ENCODE measurements at places on chromosomes 4 and X.

- DNase-seq: no peak
Measured at GRCh38 chr4:107721436-107722100, 1.5 kb upstream of the PAPSS1 start.

DNA sequence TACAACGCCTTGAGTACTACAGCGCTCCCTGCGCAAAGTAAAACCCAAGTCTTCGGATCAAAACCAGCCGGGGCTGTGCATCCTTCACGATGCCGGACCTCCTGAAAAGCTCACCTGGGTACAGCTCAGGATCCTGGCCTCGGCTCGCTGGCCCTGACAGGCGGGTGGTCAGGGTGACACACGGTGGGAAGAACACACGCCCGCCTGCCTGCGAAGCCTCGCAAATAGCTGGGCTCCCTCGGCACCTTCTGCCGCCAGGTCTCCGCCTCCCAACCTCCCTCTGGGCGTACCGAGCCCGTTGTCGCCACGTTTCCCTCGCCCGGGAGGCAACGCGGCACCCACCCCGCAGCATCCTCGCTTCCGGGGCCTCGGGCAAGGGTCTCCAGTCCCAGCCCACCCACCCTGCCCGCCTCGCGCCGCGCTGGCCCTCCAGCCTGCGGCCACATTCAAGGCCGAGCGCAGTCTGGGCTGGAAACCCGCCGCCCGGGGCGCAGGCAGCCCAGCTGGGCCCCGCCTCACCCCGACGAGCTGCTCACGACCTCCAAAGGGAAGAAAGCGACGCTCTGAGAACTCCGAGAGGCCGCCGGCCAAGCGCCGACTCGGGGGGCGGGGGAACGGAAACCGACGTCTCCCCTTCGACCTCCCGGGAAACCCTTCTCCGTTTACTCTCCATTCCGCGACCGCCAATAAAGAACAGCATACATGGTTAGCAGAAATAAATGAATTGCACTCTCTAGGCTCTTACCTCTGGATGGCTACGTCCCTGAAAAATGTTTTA is 511 bp downstream of the PPM1K start:
- DNase-seq: no peak

GRCh38 chr4:181140037-181140603 is 1103.1 kb upstream of the TENM3 start:
- DNase-seq: no peak

DNA sequence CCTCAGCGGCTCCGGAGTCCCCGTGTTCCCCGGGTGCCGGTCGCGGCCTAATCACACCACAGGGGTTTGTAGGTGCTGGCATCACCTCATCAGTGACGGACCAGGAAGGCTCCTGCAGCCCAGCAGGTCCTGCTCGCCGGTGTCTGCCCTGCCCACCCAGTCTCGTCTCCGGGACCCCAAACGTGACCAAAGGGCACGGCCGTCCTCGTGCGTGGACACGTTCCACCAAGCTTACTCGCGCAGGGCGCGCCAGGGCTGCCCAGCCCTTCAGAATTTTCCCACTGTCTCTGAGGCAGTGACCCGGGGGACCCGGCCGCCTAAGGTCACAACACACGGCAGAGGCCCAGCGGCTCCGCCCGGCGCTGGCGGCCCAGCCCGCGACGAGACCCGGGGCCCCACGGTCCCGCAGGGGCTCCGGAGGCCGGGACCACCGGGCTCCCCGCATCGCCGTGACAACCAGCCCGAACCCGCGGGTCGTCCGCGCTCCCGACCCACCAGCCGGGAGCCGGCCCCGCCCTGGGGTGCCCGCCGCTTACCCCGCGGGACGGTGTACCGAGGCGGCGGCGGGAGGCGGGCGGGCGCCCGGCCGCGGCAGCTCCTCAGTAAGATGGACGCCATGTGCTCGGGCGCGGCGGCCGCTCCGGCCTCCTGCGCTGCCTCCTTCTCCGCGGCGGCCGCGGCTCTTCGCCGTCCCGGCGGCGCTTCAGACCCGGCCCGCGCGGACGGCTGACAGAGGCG is 454 bp downstream of the LETM1 start:
- no peak for DNase-seq

- no peak for DNase-seq
Measured at GRCh38 chr4:85728464-85728863, 253.5 kb downstream of the ARHGAP24 start.

- no peak for DNase-seq
Measured at GRCh38 chrX:139832718-139833309, 100.0 kb downstream of the ATP11C start.

GRCh38 chrX:14083783-14084182 is 54.1 kb upstream of the GEMIN8 start:
- DNase-seq: no peak

DNA sequence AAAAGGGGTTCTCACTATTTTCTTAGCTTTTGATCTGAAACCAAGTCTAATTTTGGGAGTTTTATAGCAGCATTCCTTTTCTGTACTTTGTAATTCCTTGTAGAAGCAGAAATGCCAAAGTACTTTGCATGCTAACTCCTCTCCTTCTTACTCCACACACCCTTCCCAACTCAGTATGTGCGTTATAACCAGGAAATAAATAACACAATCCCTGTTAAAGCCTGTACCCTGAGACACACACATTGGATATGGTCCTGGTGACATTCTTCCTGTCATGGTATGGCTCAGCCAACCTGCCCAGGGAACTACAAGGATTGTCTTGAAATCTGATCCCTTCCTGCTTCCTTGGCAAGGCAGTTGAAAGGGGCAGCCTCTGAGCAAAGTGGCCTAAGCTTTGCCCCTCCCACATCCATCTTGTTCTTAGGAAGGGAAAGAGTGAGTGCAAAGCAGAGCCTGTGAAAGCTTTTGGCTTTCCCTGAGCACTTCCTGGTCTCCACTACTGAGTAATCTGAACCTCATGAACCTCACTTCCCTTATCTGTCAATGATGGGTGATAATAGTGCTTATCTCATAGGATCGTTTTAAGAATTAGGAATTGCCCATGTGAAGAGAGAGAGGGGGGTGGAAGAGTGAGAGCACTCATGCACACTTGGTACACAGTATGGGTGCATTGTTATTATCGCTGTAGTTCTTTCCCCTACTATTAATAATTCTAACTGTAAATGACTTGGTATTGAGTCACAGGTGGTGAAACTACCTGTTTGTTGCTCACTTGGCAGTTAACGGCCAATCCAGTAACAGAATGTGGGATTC is 109.3 kb downstream of the AFF2 start:
- no peak for DNase-seq

- DNase-seq: no peak
Measured at GRCh38 chr4:7328913-7329638, 105.7 kb downstream of the PSAPL1 start.

GRCh38 chrX:23235051-23235450 is 99.6 kb upstream of the PTCHD1 start:
- DNase-seq: no peak

DNA sequence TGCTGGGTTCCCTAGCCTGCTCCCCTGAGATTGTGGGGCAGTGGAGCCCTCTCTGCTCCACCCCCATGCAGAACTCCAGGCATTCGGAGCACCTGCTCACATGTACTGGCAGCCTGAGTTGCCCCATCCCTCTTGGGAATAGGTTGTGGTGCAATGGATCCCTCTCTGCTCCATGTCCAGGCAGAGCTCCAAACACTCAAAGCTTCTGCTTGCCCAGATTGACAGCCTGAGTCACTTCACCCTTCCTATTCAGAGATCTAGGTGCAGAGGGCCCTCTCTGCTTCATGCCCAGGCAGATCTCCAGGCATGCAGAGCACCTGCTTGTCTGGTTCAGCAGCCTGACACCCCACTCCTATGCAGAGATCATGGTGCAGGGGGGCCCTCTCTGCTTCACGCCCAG is 18.6 kb upstream of the TEX13B start:
- DNase-seq: no peak

- no peak for DNase-seq
Measured at GRCh38 chr4:154184238-154184637, 307.4 kb downstream of the DCHS2 start.

- no peak for DNase-seq
Measured at GRCh38 chrX:22109442-22109841, 77.3 kb downstream of the PHEX start.

DNA sequence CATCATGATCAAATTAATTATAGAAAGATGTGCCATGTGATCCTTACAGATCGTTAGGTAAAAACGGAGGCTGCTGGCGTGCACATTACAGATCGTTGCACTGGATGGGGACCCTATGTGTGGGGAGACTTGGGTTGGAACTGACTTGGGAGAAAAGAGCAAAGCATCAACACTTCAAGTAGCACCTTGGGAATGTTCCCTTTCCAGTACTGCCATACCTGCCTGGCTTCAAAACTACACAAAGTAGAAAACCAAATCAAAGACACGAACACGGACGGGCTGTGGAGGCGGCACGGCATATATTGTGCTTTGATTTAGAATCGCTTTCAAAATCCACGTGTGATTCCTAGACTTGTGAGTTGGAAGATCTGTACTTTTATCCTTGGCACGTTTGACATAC is 898 bp downstream of the CMC4 start:
- DNase-seq: no peak

DNA sequence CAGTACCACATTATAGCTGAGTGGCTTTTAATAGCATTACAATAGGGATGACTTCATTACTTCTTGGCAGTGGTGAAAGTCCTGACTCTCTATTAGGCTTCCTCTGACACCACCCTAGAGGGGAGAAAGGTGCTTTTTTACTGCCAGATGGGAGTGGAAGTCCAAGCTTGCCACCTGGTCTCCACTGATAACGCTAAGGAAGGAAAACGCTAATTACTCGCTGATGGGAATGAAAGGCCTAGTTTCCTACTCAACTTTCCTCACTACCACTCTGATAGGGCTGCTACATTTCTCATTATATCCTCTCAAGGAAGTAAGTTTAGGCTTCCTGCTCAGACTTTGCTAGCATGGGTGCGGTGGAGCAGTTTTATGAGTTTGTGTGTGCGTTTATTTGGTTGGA is 62.3 kb upstream of the PAGE3 start:
- DNase-seq: no peak

GRCh38 chr4:119984996-119985395 is 81.7 kb downstream of the MAD2L1 start:
- DNase-seq: no peak

GRCh38 chrX:1106478-1107210 is 105.8 kb downstream of the CRLF2 start:
- DNase-seq: no peak

- DNase-seq: no peak
Measured at GRCh38 chrX:133646719-133647116, 231.4 kb upstream of the GPC4 start.

DNA sequence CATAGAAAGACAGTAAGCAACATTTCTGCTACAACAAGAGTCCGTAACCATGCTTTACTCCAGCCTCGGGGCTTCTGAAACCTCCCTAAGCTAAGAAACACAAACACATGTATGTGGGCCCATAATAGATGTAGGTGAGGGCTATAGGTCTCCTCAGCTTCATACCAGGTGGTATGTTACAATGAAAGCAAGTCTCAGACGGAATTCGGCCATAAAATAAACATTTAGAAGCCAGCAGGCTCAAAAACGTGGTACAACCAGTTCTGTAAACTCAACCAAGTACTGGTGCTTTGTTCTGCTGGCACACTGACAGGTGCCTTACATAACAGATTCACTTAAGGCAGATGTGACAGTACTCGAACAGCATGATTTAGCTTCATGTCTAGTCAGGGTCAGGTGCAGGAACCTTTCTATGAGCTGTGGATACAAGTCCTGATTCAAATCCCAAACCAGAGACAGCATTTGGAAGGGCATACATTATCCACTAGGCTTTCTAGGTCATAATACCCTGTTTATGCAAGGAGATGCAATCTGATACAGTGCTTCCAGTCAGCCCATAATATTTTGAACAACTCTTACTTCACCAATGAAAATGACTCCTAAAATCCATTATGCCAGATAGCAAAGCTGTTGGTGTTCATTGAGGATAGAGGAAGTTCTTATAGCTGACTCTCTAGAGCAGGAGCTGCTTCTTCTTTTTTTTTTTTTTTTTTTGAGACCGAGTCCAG is 113.8 kb upstream of the ENPP6 start:
- no peak for DNase-seq

- DNase-seq: no peak
Measured at GRCh38 chrX:43644124-43644701, 11.9 kb upstream of the MAOA start.

DNA sequence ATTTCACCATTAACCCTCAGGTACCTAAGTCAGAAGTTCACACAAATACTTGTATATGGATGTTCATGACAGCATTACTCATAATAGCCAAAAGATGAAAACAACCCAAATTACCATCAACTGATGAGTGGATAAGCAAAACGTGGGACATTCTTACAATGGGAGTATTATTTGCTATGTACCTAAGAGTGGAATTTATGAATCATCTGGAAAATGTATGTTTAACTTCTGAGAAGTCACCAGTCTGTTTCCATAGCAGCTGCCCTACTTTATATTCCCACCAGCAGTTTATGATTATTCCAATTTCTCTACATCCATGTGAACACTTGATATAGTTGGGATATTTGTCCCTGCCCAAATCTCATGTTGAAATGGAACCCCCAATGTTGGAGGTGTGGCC is 1478.9 kb downstream of the PCDH19 start:
- DNase-seq: no peak

DNA sequence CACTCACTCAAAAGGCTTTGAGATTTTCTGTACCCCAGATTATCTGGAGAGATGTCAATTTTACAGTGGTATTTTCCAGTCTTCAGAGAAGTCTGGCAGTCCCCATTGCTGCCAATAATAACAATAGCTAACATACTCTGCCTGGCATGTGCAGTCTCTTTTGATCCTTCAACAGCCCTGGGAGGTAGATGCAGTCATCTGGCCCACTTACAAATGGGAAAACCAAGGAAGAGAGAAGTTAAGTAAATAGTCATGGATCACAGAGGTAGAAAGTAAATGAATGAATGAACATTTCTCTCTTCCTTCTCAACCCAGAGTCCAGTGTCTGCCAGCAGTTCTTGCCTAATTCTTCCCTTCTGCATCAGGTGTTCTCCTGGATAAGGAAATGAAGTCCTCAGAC is 113.0 kb upstream of the EDNRA start:
- no peak for DNase-seq

DNA sequence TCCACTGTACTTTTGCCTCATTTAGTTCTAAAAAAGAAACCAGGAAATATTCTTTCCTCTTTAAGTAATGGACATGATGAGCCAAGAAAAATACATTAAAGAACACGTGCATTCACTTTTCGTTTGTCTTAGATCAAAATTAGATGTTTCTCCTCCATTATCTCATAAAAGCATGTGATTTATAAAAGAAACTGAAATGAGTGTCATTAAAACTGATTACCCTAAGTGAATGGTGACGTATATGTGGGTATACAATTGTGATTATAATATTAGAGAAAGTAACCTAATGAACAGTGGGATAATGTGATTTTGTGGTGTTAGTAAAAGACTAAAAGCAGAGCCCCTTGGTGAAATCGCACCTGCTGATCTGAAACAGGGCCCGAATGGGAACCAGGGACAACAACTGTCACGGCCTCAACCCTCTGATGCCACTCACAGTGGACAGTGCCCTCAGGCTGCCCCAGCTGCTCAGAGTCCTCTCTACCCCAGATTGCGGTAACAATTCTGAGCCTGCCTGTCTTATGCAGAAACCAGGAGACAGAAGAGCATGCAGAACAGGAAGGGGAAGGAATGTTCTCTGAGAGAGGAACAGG is 25.7 kb upstream of the HS6ST2 start:
- DNase-seq: no peak
